ENCODE measurements at places on chromosomes 11 and 22.
A peak's percentile ranks its signal among the peaks of the same experiment; 100 is the strongest.

- peak; percentile 6 for DNase-seq
These were observed 1.3 kb downstream of the ABTB2 start for GRCh38 chr11:34356576-34356912.

DNA sequence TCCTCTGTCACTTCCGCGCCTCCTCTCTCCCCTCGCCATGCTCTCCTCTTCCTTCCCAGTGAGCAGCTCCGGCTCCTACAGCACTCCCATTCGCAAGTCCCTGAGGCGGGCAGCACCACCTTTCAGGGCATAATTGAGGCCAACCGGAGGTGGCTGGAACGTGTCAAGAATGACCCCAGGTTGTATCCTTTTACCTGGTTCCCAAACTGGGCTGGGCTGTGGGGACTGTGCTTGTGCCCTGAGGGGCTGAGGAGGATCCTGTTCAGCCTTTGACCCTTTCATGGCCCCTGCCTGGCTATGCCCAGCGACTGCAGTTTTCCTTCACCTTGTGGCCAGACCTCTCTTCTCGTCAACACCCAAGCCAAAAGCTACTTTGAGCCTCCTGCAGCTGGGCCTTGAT is 84.1 kb downstream of the CEP164 start:
- no peak for DNase-seq

DNA sequence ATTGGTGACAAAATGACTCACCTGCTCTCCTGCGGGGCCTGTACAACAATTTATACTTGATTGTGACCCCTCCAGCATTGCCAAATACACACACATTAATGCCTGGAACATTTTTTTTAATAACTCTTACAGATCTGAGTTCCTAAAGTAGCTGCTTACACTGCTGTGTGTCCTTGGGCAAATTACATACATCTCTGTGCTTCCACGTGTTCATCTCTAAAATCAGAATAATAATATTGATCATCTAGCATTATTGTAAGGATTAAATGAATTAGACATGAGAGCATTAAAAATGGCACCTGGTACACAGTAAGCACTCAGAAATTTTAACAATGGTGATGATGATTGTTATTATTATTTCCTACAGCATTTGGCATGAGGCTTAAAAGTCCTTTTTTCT is 21.5 kb upstream of the WT1 start:
- no peak for DNase-seq

- DNase-seq, result no peak
These were observed 39.9 kb downstream of the MAML2 start for GRCh38 chr11:96303064-96303463.

GRCh38 chr11:113773092-113773415 is 438 bp downstream of the ZW10 start:
- peak; percentile 39 for DNase-seq

DNA sequence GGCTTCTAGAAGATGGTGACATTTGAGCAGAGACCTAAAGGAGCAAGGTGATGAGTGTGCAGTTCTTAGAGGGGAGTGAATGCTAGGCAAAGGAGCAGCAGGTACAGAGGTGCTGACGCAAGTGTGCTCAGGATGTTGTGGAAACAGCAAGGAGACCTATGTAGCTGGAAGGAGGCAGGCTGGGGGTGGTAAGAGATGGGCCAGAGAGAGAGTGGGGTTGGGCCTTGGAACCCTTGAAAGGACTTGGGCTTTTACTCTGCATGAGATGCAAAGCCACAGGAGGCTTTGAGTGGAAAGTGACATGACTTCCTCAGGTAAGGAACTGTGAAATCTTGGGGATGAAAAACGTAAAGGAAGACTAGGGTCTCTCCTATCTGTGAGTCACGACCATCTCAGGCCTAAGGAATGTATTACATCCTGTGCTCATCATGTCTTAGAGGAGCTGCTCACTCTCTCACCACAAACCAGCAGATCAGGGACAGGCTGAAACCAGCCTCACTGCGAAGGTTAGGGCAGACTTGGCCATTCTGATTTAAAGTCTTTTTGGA is 65.4 kb downstream of the MICAL2 start:
- no peak for DNase-seq

DNA sequence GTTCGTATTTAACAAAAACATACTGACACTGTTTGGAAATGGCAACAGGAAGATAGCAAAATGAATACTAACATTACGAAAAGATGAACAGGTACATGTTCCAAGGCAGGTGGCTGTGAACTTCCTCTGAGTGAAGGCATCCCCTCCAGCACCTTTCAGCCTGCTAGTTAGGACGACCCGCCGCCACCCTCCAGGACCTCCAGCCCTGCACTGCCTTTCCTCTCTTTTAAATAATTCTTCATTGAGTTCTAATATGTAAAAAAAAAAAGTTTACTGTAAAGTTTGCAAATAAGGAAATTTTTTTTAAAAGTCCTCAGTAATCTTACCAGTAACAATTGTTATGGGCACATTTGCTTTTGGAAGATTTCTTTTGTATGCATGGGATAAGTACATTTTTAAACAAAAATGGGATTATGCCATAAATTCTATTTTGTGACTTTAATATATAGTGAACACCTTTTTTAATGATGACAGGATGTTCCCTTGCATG is 6.0 kb downstream of the NEAT1 start:
- no peak for DNase-seq

DNA sequence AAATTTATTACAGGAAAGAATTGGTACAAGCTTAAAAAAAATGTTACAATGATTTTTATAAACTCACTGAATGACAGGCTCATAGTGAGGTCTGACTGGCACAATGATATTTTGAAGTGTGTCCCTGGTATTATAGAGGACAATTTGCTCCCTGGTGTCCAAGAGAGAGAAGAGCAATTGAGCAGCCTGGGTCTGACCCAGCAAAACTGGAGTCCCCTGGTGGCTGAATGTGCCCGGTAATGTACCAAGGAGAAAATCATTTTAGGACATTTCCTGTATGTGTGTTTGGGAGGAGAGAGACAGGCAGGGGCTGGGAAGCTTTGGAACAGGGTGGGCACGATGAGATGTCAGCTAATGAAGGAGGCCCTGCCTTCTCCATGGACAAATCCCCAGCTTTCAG is 125.3 kb downstream of the APOL5 start:
- peak; percentile 68 for DNase-seq

GRCh38 chr11:69076129-69076791 is 27.5 kb downstream of the TPCN2 start:
- DNase-seq, result no peak

DNA sequence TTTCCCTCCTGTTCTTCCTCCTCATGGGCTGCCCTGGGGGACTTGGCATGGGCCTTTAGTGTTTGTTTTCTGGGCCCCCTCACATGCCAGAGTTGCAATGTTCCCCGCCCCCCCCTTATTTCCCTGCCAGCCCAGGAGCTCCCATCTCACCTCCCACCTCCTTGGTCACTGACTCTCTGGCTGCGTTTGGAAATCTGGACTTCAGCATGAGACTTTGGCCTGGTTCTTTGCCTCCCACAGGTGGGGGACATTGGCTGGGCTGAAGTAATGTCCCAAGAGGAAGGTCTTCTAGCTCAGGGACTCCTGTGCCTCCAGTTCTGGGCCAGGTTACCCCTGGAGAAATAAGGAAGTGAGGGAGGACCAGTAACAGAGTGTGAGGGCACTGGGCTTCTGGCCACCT is 7.0 kb downstream of the MTFP1 start:
- DNase-seq, result no peak

DNA sequence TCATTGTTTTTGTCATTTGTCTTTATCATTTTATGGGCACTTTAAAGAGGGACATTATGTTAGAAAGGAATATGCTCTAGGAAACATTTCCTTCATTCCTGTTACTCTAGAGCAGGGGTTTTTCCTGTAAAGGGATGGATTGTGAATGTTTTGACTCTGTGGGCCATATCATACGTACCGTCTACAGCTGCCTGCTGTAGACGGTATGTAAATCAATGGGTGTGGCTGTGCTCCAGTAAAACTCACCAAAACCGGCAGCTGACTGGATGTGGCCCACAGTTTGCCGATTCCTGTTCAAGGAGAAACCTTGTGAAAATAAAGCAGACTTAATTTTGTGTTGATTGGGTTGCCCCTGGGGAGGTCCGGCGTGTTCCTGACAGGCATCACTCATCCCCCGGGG is 7.3 kb downstream of the IGHMBP2 start:
- DNase-seq, result no peak

DNA sequence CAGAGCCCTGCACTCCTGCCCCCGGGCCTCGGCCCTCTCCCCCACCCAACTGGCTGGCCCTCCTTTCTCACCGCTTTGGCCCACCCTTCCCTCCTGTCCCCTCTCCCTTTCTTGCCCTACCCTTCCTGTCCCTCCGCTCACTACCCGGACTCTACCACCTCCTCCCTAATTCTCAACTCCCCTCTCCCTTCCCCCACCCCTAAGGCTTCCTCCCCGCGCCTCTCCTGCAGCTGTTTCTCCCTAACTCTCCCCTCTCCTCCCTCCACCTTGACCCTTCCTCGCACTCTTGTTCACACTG is 421 bp downstream of the SLC15A3 start:
- DNase-seq, result no peak

GRCh38 chr11:86632499-86633269 is 39.7 kb downstream of the ME3 start:
- no peak for DNase-seq

DNA sequence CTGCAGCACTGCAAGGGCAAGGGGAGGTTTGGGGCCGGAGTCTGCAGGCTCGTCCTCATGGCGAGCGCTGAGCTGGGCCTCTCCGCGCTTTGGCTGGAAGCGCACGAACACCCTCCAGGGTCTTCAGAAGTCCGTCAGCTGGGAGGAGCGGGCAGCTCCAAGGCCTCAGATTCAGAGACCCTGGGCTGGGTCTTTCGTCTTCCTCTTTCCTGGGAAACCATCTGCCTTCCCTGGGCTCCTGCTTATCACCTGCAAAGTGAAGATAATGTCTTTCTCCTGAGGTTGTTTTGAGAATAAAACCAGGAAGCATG is 525.6 kb downstream of the BRD1 start:
- DNase-seq, result no peak

- no peak for DNase-seq
These were observed 11.8 kb upstream of the MAPK11 start for GRCh38 chr22:50281957-50282356.

- DNase-seq, result no peak
These were observed 47.5 kb downstream of the DSCAML1 start for GRCh38 chr11:117749541-117749910.

- no peak for DNase-seq
These were observed 1.6 kb upstream of the TRIM29 start for GRCh38 chr11:120139316-120140069.

DNA sequence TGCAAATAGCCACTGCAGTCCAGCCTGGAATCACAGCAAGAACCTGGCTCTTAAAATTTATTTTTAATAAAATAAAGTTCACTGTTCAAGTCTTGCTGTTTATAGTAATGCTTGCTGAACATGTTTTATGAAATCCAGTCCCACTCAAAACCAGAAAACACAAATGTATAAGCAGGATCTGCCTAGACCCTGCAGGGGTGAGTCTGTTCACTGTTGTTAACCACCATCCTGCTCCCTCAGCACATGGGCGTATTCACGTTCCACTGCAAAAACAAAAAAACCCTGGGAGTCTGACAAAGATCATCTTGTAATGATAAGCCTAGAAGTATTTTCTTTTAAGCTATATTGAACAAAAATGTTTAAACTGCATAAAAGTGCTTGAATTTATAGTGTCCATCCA is 45.0 kb upstream of the CTTN start:
- no peak for DNase-seq

DNA sequence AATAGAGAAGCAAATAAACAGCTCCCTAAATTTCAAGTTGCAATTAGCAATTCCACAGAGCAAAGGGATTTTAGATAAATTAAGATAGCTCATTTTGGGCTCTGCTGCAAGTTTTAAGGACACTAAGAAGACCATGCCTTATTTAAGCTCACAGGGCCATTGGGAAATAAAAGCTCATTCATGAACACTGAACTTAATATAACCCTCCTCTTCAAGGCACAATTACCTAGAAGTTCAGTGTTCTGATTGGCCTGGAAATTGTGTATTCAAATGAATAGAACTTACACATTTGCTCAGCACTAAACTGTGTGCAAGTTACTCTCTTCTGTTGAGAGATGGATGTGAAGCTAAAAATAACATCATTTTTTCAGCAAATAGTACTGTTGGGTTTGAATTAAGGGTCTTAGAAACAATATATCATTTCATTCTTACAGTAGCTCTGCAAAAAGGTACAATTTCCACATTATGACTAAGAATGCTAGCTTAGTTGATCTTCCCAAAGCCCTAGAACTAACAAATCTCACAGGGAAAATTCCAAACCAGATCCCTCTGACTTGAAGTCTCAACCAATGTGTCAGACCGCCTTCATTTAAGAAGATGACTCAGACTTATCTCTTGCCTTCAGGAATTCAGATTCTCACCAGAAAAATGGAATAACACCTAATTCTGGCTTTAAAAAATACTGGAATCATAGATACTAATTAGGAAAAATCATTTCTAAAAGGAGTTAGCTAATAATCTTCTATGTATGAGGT is 87.4 kb upstream of the LRRC55 start:
- DNase-seq, result no peak

DNA sequence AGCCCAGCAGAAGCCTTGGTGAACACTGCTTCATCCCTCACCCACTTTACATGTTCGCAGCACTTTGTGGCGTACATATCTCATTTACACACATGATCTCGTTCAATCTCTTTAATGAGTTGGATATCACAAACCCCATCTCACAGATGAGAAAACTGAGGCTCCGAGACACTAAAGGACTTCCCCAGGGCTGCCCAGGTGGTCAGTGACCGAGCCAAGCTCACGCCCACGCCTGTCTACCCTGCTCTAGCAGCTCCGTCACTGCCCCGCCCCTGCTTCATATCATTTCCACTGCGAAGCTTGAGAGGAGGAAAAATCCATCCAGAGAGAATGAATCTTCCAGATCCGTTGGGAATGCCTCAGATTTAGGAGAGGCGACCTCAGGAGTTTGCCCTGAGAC is 11.8 kb upstream of the DSCAML1 start:
- no peak for DNase-seq

DNA sequence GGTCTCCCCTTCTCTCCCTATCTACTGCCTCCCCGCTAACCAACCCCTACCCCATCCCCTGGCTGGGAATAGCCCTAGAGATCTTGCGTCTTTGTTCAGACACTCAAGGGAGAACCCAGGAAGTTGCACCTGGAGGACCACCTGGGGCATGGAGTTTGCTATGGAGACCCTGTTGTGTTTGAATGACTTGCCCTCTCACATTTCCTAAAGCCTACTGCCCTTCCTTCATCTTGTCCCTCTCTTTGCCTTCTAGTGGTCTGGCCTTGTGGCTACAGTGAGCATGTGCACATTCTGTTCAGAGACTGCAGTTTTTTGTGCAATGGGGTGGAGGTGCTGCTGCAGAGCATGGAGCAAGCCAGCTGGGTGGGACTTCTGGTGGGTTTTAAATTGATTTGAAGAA is 42.5 kb downstream of the ZNRF3 start:
- no peak for DNase-seq

DNA sequence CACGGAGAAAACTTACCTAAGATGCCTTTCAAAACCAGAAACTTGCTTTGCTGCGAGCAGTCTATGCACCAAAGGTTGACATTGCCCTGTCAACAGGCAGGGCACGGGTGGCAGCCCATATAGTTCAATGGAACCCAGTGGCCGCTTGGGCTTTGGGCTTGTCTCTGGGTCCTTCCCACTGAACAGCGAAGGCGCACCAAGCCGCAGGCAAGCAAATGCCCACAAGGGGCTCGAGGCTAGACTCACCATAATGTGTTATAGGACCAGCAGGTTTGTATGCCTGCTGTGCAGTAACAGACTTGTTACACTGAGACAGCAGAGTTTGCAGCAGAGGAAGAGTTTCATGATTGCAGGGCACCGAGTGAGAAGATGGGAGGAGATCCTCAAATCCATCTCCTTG is 20.3 kb downstream of the CLDN5 start:
- no peak for DNase-seq

- DNase-seq, result no peak
These were observed 96.9 kb downstream of the PTPRJ start for GRCh38 chr11:48077251-48077650.
